ENCODE measurements at places on chromosomes 7 and 10.

GRCh38 chr10:92011560-92012214, 88.1 kb downstream of the BTAF1 start:
- DNase-seq, result no peak

DNA sequence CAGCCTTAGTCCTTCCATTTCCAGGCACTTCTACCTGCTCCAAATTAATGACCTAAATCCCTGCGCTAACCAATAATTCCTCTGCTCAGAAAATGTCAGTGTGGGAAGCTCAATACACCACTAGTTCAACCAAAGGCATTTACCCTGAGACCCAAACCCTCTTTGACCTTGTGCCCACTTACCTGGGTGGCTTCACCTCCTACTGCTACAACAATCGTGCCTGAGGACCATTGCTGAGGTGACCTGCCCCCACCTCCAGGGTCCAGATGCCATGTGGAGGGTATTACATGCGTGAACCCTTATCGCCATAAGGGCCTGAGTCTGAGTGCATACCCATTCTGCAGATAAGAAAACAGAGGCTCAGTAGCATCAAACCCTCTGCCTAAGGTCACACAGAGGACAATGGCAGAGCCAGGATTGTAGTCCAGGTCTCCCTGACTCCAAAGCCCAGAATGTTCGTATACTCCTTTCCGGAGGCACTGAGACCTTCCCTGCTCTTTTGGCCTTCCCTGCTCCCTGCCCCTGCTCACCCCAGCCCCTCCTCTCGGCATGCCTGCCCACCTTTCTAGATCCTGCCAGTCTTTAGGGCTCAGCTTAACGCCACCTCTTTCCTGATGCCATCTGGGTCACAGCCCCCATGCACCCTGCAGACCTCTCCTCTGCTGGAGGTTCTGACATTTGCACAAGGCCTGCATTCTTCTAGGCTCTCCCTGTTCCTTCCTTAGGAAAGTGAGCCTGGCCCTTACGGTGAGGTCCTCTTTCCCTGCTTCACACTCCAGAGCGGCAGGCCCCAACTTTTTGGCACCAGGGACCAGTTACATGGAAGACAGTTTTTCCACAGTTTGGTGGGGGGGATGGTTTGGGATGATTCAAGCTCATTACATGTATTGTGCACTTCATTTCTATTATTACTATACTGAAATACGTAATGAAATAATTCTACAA, 94.9 kb downstream of the CHST15 start:
- peak; percentile 17 for DNase-seq

GRCh38 chr10:71736570-71736952, 17.0 kb upstream of the C10orf105 start:
- DNase-seq, result no peak

- DNase-seq, result no peak
Measured at GRCh38 chr7:134752006-134752760, 27.3 kb upstream of the CALD1 start.

GRCh38 chr7:109864230-109864629, 1226.7 kb upstream of the LRRN3 start:
- no peak for DNase-seq

GRCh38 chr10:113381981-113382509, 170.8 kb upstream of the HABP2 start:
- DNase-seq, result no peak

DNA sequence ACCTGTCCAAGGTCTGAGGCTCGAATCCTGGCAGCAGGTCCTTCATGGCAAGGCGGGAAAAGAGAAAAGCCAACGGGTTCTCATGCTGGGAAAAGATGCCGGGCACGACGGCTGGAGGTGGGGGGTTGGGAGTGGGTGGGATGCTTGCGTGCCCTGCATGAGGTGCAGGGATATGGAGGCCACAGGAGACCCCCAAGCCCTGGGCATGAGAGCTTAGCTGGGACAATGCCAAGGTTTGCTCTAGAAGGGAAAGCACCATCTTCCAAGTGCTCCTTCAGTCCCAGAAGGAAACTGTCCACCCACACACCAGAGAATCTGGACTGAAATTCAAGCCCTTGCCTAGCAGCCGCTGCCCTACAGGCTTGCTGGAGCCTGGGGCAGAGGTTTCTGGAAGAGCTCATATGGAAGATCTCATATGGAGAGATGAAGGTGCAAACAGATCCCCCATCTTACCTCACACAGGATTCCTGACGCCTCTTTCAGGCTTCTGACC, 64.3 kb downstream of the ZRANB1 start:
- peak; percentile 9 for DNase-seq

DNA sequence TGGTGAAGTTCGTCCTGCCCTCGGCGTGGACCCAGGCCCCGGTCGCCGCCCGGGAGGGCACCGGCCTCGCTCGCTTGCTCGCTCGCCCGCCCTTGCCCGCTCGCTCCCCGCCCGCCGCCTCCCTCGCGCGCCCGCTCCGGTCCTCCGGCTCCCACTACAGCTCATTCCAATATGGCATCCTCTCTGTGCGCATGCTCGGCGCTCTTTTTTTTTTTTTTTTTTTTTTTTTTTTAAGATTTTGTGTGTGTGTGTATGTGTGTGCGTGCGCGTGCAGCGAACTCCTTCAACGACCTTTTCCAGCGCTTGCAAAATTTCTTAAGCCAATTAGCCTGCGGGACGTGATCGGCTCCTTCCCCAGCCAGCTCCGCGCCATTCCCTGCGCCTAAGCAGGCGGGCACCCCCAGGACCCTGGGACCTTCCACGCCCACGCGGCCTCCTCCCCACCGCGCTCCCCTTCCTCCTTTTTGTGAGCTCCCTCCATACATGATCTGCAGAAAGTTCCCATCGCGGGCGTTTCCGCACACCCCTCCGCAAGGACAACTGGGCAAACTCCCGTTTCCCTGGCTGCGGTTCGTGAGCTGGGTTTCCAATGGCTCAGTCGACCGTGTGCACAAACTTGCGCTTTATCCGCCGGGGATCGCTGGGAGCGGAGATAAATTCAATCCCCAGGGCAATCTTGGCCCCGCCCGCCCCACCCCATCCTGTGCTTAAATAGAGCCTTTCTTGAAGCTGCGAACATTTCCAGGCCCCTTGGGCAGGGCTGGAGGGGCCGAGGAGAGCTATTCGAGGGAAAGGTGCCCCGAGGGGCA, at the start of gene SFMBT2:
Gene SFMBT2 (minus strand): TSS at position 173 of the 809 bp plus-strand sequence. CDS start 29,136 bp downstream, outside the sequence.
- peak; percentile 72 for DNase-seq

GRCh38 chr10:24552346-24553016, 171.2 kb downstream of the ARHGAP21 start:
- no peak for DNase-seq

DNA sequence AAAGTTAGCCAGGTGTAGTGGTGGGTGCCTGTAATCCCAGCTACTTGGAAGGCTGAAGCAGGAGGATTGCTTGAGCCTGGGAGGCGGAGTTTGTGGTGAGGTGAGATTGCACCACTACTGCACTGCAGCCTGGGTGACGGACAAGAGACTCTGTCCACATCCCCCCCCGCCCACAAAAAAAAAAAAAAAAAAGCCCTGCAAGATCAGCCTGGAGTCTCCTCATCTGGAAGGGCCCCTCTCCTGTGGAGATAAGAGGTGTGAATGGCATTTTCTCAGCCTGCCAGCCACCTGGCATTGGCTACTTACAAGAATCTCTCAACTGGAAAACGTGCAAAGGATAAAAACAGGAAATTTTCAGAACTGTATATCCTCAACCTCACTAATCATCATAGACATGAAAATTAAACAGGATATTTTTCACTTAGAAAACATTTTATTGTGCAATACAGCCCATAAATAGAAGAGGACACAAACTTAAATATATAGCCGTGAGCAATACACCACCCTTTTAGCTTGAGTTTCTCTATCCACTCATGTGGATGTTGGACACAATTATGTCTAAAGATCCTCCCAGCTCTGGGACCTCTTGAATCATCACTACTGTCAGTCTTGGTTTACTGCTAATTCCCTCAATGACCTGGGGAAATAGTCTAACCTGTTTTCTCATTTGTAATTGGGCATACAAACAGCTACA, 11.3 kb upstream of the TSPAN15 start:
- no peak for DNase-seq

Measured in ovary (tissue), 10 donors.